NCI-H446 (cell line): ENCODE measurements at places on chromosomes 6 and 20.

- DNase-seq, result no peak
Measured at GRCh38 chr20:49276961-49277785, 684 bp downstream of the ZNFX1 start.

DNA sequence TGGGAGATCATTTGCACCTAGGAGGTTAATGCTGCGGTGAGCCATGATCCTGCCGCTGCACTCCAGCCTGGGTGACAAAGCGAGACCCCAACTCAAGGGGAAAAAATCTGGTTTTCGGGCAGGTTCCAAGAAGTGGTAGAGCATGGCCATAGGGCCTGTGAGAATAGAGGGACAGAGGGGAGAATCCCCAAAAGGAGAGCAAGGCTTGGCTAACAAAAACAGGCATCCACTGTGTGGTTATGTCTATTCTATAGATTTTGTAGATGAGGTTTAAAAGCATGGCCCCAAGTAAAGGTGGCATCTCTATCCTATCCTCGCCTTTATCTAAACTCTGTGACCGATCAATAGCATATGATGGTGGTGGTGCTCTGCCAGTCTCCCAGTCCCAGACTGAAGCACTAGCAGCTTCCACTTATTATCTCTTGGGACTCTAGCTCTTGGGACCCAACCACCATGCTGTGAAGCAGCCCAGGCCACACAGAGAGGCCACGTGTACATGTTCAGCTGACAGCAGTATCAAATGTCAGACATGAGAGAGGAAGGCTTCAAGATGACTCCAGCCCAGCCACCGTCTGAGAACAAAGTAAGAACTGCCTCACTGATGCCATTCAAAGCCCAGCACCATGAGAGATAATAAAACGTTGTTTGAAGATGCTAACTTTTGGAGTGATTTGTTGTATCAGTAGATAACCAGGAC is 27.7 kb downstream of the EIF2S2 start:
- DNase-seq, result no peak

GRCh38 chr20:1370548-1371110 is 22.2 kb downstream of the FKBP1A start:
- DNase-seq, result no peak

DNA sequence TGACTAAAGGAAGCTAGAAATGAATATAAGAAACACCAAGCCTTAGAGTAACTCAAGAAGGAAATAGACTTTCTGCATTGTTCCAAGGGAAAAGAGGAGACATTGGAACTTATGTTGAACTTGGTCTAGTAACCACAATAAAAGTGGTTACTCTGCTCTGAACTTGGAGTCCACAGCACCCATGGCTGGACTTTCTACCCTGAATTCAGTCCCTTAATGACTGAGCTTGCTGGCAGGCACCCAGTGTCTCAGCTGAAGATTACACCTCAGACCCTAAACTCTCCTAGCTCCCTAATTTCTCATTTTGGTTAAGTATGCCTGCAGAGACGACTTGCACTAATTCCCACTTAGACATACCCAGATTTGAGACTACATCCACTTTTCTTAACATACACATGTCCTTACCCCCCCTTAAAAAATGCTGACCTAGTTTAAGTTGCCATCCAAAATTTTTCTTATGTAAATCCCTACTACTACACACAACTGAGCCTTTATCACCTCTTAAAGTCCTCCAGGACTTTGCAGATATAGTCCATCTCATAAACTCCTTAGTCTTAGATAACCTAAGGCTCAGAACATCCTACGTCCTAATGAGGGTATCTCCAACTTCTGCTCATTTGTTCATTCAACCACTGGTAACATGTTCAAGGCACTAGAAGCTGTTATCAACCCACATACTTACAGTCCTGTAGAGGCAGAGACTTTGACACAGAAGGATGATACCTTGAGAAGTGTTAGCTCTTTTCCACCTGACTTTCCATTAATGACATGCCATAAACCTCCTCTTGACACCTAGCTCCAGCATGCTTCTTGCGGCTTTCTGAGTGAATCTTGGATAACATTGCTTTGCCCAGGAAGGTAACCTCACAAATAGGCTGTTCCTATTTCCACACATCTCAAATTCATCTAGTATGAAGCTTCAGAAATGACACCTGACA is 129.8 kb downstream of the ALDH8A1 start:
- DNase-seq, result no peak

GRCh38 chr6:166237617-166238016 is 70.0 kb upstream of the TBXT start:
- no peak for DNase-seq

DNA sequence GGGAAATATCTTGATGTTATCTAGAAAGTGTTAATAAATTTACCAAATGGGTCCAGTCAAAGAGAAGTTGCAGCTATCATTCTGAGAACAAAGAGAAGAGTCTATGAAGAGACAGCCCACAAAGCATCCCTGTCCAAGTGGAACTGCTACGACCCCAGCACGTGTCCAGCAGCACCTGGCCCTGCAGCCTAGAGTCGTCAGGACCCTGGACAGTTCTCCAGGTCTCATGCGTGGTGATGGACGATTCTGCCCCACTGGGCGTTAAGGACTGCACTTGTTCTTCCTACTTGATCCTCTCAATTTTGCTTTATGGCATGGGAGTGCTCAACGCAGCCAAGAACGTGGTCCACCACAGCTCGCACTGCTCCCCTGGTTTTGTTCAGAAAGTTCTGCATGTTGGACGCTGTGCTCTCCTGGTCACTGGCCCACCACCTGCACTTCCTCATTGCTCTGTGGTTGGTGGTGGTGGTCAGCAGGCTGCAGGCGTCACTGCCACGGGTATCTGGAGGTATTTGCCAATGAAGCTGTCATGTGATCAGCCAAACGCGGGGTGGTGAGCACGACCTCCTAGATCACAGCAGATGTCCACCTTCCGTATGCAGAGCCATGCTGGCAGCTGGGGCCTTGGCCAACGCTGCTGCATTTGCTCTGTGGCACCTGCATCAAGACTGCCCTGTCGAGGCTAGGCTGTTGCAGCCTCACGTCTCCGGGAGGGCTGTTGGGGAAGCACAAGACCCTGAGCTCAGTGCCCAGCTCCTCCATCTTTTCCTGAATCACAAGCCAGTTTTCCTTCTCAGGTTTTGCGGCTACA is 356.4 kb downstream of the CDH4 start:
- no peak for DNase-seq
